ENCODE measurements at places on chromosomes 16 and 17. TPM values are rescaled to one million over a fixed set of nuclear protein-coding genes. Genes with fewer than 3 reads are reported as not detected.

C1QBP gene
- 152 TPM for polyA plus RNA-seq

CD300E gene
- polyA plus RNA-seq, result not detected

PLEKHG4 gene
- polyA plus RNA-seq, result 5.5 TPM

FLYWCH2 gene
- 61.8 TPM for polyA plus RNA-seq

SLC35B1 gene
- polyA plus RNA-seq, result 84.6 TPM

CDT1 gene
- 11.3 TPM for polyA plus RNA-seq

KRT222 gene
- polyA plus RNA-seq, result 13.7 TPM

ENPP7 gene
- polyA plus RNA-seq, result 0.08 TPM

OTOP2 gene
- not detected for polyA plus RNA-seq

PIGS gene
- 53.6 TPM for polyA plus RNA-seq

KRT12 gene
- polyA plus RNA-seq, result not detected

IGF2BP1 gene
- polyA plus RNA-seq, result 6.3 TPM

TTLL6 gene
- polyA plus RNA-seq, result 0.32 TPM

PPL gene
- 5.6 TPM for polyA plus RNA-seq

NPIPA5 gene
- polyA plus RNA-seq, result 56.2 TPM

RNF135 gene
- polyA plus RNA-seq, result 7.9 TPM

KRTAP4-3 gene
- polyA plus RNA-seq, result not detected

SLFN11 gene
- polyA plus RNA-seq, result 7.6 TPM

NGFR gene
- 43.3 TPM for polyA plus RNA-seq

SPNS3 gene
- polyA plus RNA-seq, result 1.9 TPM

ARL6IP1 gene
- polyA plus RNA-seq, result 436 TPM

TMEM220 gene
- 7.7 TPM for polyA plus RNA-seq

COG1 gene
- 64.7 TPM for polyA plus RNA-seq

CA4 gene
- polyA plus RNA-seq, result 6.6 TPM

PABPN1L gene
- 0.41 TPM for polyA plus RNA-seq

SLC4A1 gene
- polyA plus RNA-seq, result 4.1 TPM

KRTAP2-3 gene
- polyA plus RNA-seq, result not detected

NAGS gene
- polyA plus RNA-seq, result 2.0 TPM

ARMC7 gene
- 14.2 TPM for polyA plus RNA-seq

KDM6B gene
- 29.8 TPM for polyA plus RNA-seq

MT3 gene
- polyA plus RNA-seq, result 363 TPM

TEX19 gene
- polyA plus RNA-seq, result not detected

CALB2 gene
- polyA plus RNA-seq, result 39.1 TPM

CES3 gene
- polyA plus RNA-seq, result 1.8 TPM

KRT20 gene
- not detected for polyA plus RNA-seq

SLC9A5 gene
- 6.1 TPM for polyA plus RNA-seq

KRTAP4-4 gene
- not detected for polyA plus RNA-seq

GRIN2C gene
- 3.5 TPM for polyA plus RNA-seq

MYH13 gene
- polyA plus RNA-seq, result not detected

RNU2-1 gene
- polyA plus RNA-seq, result 1.2 TPM

MARCHF10 gene
- polyA plus RNA-seq, result 2.8 TPM

UBE2G1 gene
- 70.5 TPM for polyA plus RNA-seq

NACA2 gene
- 1.9 TPM for polyA plus RNA-seq

DLX4 gene
- not detected for polyA plus RNA-seq

KRTAP3-2 gene
- not detected for polyA plus RNA-seq

KRTAP9-8 gene
- not detected for polyA plus RNA-seq

CIITA gene
- polyA plus RNA-seq, result 2.1 TPM

TSPOAP1 gene
- polyA plus RNA-seq, result 123 TPM

ZNF205 gene
- polyA plus RNA-seq, result 24.3 TPM

FAAP100 gene
- polyA plus RNA-seq, result 55.5 TPM

PRR29 gene
- 17.7 TPM for polyA plus RNA-seq

DNAAF1 gene
- 21.2 TPM for polyA plus RNA-seq

GP2 gene
- polyA plus RNA-seq, result 0.17 TPM
